ENCODE measurements at places on chromosomes 12 and 14.

- no peak for DNase-seq
Observed at GRCh38 chr14:105091517-105092170, 26.4 kb upstream of the GPR132 start.

GRCh38 chr12:131258398-131258797 lies 304.7 kb downstream of the ADGRD1 start:
- no peak for DNase-seq

GRCh38 chr14:92531106-92531873 lies 17.7 kb downstream of the RIN3 start:
- DNase-seq = no peak

DNA sequence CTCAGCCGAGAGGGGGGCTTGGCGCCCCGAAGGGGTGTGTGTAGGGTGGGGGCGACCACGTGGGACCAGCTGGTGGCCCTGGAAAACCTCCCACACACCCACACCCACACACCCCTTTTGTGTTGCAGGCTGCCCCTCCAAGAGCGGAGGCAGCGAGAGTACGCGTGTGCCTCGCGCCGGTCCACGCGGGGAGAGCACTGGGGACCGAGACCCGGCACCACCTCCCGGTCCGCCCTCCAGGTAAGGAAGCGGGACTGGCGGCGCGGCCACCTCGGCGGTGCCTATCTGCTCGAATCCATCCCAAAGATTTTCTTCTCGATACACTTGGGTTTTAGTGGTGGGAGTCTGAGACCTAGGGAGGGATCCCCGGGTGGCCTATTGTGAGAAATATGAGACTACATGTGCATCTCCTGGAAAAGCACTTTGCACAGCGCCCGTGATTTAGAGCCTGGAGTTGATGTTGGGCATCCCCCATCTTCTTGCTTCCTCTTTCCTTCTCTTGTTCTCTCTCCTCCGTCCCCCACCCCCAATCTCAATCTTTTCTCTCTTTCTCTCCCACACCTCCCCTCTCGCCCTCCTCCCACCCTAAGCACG lies 393 bp downstream of the SYT1 start:
- DNase-seq = no peak

GRCh38 chr12:83224012-83224411 lies 537.3 kb downstream of the TMTC2 start:
- no peak for DNase-seq

- DNase-seq = no peak
Observed at GRCh38 chr14:68279437-68279720, 459.8 kb downstream of the RAD51B start.

GRCh38 chr14:37862263-37862662 lies 266.8 kb downstream of the TTC6 start:
- no peak for DNase-seq

DNA sequence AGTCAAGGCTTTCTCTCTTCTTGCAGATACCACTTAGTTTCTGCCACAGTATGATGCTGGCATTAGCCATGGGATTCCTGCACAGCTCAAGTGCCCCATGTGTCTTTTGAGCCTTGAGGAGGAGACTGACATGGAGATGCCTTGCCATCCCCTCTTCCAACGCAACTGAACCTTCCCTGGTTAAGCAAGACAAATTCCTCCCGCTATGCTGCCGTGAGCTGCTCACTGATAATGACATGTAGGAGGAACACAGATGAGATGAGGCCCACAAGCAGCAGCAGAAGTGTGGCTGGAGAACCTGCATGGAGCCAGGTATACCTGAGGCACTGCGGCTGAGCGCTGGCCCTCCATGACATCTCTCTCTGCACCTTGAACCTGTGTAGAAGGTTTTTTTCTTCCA lies 15.4 kb upstream of the PPP1R1A start:
- DNase-seq = no peak

DNA sequence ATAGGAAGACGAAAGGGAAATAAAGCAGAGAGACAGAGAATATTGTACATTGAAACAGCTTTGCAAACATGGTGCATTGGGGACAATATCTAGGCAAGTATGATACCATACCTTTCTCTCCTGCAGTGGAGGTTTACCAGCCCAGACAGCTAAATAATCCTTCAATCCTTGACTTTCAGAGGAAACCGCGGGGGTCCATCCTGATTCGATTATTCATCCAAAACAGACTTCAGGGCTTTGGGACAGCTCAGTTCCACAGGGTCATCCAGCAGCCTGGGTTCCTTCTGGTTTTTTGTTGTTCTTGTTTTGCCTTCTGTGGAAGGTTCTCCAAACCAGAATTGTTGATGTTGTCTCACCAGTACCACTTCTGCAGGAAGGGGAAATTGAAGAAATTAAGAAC lies 81.5 kb downstream of the LGR5 start:
- no peak for DNase-seq

DNA sequence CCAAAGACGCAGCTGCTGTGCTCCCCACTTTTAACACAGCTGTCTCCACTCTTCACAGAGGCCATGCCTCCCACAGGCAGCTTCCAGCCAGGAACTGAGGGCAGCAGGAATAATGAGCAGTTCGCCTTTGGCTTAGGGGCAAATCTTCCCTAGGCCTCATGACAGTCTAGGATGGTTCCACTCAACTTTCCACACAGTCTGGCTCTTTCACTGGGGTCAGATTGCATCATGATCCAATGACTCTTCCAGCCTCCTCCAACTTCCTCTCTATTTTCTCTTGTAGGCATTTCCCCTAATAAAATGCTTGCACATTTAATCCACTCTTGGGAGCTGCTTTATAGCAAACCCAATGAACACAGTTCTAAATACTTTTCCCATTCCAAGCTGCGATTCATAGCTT lies 271.6 kb upstream of the ATP2B1 start:
- DNase-seq = no peak

DNA sequence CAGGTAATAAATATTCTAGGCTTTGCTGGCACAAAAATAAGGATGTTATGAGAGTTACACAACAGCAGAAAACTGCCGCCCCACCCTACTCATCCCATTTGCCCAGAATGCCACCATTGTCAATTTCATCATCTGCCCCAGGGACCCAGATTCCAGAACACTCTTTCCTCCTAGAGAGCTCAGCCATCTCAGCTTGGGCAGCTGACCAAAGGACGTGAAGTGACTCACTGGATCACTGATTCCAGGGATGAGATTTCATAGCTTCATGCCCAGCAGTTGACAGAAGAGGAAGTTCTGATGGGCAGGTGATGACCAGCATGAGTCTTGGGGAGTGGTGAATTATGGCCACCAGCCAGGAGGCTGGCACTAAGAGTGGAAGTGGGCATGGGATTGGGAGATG lies 450.3 kb downstream of the RMST start:
- DNase-seq = no peak

DNA sequence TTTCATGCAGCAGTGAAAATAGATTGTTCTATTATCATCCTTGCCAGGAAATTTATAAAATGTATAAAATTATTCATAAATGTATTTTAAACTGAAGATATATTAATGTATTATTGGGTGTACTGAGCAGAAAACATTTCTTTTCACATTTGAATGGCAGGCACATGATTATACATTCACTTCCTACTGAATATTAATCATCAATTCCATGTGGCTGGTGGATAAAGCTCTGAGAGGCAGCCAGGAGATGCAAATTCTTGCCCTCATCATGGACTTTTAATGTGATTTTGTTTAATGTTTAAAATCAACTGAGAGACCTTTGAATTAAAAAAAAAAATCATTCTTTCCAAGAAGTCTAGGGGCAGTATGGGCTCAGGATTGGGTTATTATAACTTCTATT lies 40.8 kb downstream of the ANO6 start:
- no peak for DNase-seq

DNA sequence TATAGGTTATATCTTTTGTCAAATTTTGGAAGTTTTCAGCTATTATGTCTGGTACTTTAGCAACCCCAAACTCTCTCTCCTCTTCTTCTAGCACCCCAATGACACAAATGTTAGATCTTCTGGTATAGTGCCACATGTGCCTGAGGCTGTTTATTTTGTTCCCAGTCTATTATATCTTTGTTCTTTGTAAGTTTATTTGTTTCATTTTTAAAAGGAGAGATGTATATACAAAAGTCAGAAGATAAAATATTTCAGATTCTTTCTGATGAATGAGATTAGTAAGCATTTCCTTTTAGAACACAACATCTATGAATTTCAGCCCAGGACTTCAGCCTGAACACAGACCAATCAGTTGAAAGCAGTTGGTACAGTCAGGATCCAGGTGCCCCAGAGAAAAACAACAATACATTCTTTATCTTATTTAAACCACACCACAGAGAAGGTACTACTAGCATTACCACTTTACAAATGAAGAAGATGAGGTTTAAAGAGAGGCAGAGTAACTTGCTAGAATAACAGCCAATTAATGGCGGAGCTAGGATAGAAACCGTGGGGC lies 114.1 kb upstream of the BTG1 start:
- no peak for DNase-seq

DNA sequence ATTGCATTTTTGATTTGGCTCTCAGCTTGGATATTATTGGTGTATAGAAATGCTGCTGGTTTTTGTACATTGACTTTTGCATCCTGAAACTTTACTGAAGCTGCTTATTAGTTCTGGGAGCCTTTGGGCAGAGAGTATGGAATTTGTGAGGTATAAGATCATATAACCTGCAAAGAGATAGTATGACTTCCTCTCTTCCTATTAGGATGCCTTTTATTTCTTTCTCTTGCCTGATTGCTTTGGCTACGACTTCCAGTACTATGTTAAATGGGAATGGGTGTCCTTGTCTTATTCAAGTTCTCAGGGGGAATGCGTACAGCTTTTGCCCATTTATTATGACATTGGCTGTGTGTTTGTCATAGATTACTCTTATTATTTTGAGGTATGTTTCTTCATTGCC lies 23.5 kb downstream of the SCFD1 start:
- no peak for DNase-seq

- DNase-seq = no peak
Observed at GRCh38 chr12:127063339-127064072, 1203.5 kb upstream of the TMEM132C start.

DNA sequence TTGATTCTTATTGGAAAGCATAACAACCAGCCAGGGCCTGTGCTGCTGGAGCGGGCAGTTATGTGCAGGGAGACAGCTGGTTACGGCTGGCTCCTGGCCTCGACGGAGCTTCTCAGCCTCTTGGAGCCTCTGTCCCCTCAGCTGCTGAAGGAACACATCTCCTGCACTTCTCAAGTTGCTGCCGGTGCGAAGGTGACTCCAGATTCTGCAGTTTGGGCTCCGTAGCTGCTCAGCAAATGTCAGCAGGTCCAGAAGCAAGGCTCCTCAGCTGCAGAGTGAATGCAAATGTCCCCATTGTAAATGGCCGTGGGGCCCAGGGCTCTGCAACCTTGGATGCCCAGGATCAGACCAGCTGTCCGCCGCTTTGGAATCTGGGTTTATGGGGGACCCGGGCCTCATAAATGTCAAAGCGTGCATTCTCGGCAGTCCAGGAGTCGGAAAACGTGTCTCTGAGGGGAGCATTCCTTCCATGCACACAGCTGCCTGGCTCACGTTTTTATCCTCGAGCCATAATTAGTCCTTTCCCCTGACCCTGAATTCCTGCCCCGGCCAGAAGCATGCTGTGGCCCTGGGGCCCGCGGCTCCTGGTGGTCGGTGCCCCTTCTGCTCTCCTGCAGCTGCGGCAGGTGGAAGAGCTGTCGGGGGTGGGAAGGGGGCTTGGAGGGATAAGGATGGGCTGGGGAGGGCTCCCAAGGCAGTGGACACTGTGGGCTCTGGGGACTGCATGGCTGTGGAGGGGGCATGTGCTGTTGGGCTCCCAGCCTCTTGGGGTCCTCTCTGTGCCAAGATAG lies 106.0 kb downstream of the KIF26A start:
- DNase-seq = no peak

DNA sequence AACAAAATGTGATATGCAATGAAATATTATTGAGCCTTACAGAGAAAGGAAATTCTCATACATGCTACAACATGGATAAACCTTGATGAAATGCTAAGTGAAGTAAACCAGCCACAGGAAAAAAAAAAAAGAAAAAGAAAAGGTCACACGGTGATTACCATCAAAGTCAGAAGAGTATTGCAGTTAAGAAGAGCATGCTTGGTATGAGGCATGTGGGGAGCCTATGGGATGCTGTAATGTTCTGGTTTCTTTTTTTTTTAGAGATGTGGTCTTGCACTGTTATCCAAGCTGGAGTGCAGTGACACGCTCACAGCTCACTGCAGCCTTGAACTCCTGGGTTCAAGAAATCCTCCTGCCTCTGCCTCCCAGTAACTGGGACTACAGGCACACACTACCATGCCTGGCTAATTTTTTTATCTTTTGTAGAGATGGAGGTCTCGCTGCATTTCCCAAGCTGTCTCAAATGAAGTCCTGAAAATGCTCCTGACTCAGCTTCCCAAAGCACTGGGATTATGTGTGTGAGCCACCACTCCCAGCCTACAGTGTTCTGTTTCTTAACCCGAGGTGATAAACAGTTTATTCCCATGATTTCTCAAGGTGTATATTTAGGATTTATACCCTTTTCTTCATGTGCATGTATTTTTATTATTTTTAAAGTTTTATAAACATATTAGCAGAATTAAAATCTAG lies 96.2 kb downstream of the SEC23A start:
- DNase-seq = no peak

- DNase-seq = no peak
Observed at GRCh38 chr14:90777830-90778485, 38.3 kb downstream of the TTC7B start.

DNA sequence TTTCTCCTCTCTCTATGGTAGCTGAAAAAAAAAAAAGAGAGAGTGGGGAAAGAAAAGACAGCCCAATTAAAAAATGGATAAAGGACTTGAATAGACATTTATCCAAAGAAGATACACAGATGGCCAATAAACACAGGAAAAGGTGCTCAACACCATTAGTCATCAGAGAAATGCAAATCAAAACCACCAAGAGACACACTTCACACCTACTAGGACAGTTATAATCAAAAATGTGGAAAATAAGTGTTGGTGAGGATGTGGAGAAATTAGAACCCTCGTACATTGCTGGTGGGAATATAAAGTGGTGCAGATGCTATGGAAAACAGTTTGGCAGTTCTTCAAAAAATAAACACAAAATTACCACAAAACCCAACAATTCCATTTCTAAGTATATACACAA lies 172.4 kb upstream of the GRIN2B start:
- DNase-seq = no peak

- no peak for DNase-seq
Observed at GRCh38 chr12:65926119-65926908, 102.0 kb downstream of the HMGA2 start.

GRCh38 chr12:28223858-28224257 lies 33.6 kb downstream of the CCDC91 start:
- DNase-seq = no peak

- DNase-seq = no peak
Observed at GRCh38 chr14:64510825-64511671, 6.5 kb downstream of the ZBTB1 start.

Data from GM12891 (cell line).